NCI-H1436 treated with DMSO at 0.1 percent for 48 hours (cell line): ENCODE measurements at places on chromosomes 1 and 21.

GRCh38 chr1:11786168-11786567, 19.6 kb downstream of the MTHFR start:
- DNase-seq = no peak

- DNase-seq = no peak
Measured at GRCh38 chr1:209808059-209808581, 2.2 kb upstream of the IRF6 start.

DNA sequence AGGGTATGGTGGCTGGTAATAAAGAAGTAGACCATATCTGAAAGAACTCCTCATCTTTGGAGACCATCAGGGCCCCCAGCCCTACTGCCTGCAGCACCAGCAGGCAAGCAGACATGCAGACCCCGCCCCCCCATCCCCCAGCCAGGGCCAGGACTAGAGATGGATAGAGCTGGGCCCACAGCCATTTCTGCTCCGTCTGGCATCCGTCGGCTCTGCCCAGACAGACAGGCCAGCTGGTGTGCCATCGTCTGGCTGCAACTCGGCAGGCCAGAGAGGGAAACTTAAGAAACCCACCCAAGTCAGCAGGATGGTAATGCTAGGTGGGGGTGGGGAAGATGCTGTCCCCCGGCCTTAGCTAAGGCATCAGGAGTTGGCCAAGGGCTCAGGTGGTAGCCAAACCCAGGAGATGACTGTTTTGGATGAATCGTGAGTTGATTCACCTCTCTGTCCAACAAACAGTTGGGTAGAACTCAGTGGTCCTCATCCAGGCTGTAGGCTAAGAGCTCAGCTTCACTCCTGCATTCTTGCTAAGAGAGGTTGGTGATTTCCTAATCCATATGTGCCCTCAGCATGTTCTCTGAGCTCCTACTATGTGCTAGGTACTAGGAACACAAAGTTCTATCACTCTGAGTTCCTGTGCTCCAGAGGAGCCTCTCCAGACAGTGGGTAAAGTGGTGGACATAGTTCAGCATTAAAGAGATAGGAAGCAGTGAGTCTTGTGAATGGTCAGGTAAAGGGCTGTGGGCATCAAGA, 23.2 kb upstream of the TMEM222 start:
- DNase-seq = no peak

GRCh38 chr1:65505547-65506300, 85.3 kb downstream of the LEPR start:
- DNase-seq = no peak

DNA sequence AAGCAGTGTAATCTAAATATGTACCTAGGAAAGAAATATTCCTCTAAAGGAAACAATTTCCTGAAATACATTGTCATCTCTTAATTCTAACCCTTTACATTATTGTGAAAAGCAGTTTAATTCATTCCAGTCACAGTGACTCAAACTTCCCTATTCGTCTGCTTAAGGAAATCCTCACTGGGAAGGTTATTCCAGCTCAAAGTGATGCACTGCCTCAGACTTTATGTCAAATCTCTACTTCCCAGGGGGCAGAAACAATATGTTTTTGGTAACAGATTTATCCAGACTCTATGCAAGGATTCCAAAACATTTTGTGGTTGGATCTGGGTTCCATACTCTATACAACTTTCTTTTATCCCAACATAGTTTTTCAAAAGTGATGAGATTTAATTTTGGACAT, 145.2 kb downstream of the NTMT2 start:
- no peak for DNase-seq

- DNase-seq = no peak
Measured at GRCh38 chr21:31176080-31176551, 137.8 kb upstream of the KRTAP19-8 start.

- no peak for DNase-seq
Measured at GRCh38 chr21:31892686-31893085, 19.9 kb downstream of the HUNK start.

GRCh38 chr1:107141491-107142126, 770 bp downstream of the NTNG1 start:
- no peak for DNase-seq

DNA sequence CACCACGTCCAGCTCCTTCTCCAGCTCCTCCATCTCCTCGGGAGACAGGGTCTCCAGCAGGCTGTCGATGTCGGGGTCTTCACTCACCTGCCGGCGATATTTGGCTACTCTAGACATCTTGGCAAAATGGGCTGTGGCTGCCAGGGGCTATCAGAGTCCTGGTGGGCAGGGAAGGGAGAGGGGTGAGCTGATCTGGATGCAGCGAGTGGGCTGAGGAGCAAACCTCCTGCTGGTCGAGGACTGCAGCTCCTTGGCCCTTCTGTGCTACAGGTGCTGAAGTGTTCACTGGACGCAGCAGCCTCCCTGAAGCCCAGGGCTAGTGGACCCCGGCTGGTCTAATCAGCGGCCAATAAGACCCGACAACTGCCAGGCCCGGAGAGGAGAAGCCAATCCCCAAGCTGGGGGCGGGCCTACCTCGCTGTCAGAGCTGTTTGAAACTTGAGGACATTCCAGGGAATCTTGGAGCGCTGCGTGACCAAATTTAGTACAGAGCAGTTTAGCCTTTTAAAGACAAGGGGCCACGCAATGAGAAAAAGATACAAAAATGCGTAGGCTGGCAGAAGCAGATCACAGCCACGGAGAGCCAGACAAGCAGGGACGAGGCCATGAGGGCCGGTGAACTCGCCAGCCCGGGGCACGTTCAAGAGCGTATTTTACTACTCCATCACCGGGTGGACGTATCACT, at the start of gene LMOD1:
Gene LMOD1 (minus strand): TSS at position 325 of the 685 bp plus-strand sequence. CDS start 208 bp downstream, at position 117.
- DNase-seq = no peak

DNA sequence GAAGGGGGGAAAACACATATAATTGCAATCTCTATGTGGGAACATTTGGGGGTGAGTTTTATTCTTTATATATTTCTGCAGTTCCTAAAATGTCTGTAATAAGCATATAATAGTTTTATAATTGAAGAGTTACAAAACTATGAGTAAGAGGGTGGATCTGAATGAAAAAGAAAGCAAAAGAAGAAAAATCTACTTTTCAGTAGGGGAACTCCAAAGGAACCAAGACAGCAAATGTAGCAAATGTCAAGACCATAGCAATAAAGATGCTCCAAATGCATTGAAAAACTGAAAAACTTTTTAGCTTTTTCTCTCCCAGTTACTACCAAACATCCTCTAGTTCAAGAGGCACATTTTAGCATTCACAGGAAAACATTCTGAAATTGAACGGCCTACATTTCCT, 434.8 kb downstream of the LMO4 start:
- DNase-seq = no peak

GRCh38 chr1:6614019-6614928, 743 bp downstream of the PHF13 start:
- DNase-seq = no peak

DNA sequence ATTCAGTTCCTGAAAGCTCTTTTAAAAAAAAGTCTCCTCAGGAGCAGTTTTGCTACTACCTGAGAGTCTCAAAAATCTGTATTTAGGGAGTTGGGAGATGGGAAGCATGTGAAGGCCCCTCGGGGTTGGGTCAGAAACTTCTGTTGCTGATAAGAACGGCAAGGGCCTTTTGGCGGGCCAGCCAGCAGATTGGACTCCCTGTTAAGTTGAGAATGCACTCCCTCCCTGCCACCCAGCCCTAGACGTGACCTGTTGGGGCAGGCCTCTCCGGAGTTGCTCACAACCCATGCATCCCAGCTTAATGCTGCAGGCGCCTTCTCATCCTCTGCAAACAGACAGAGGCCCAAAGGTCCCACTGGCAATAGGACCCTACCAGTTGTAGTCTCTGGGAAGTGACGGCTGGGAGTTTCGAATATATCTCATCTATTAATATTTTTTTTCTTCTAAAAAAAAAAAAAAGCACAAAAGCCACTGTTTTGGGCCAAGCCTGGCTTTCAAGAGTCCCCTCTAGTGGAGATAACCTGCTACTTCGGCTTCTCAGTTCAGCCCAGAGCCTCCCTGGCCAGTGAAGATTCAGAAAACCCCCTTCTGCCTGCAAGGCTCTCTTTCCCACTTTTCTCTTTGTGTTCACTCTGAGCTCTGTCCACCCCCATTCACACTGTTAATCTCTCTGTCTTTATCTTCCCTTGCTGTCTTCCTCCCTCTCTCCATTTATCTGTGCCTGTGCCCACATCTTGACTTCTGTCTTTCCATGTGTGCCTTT, 5.3 kb downstream of the PLXNA2 start:
- DNase-seq = no peak

- no peak for DNase-seq
Measured at GRCh38 chr1:213162862-213163261, 111.8 kb downstream of the RPS6KC1 start.

DNA sequence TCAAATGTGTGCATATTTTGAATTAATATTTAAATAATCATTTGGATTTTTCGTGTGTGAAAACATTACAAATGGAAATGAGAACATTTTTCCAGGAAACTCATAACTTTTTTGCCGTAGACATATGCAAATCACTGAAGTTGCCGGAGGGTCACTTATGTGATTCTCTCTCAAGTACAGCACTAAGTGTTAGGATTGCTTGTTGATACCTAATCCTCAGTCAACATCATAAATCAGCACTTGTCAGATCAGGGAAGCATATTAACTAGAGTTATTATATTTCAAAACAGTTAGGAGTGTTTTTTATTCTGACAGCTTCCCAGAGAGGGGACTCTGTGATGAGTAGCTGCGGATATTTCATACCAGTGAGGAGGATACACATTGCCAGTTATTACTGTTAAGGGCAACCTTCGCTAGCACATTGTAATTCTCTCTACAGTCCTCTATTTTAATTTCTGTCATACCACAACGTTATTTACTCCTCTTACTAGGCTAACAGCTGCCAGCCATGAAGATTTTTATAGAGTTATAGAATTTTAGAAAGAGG, 41.5 kb downstream of the NCAM2 start:
- no peak for DNase-seq

DNA sequence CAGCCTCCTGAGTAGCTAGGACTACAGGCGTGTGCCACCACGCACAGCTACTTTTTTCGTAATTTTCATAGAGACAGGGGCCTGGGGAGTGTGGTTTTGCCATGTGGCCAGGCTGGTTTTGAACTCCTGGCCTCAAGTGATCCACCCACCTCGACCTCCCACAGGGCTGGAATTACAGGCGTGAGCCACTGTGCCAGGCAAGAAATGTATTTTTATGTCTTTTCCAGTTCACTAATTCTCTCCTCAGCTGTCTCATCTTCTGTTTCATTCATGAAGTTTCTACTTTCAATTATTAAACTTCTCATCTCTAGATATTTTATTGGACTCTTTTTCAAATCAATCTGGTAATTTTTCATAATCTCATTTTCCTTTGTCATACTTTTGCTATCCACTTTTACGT, 72.1 kb upstream of the DISP3 start:
- no peak for DNase-seq

DNA sequence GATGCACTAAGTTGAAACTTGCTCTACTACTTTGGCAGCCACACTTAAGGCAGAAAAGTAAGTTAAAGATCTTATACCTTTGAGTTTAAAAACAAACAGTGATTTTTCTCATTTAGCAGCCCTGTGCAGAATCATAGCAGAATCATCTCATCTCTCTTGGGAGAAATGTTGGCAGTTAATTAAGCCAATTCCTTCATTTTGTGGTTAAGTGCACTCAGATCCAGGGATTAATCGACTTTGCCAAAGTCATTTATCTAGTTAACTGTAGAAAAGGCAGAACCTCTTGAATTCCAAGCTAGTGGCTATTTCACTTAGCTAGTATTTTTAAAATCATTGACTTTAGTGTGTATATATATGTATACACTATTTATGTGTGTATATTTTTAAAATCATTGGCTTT, 125.0 kb downstream of the GPR52 start:
- DNase-seq = no peak

DNA sequence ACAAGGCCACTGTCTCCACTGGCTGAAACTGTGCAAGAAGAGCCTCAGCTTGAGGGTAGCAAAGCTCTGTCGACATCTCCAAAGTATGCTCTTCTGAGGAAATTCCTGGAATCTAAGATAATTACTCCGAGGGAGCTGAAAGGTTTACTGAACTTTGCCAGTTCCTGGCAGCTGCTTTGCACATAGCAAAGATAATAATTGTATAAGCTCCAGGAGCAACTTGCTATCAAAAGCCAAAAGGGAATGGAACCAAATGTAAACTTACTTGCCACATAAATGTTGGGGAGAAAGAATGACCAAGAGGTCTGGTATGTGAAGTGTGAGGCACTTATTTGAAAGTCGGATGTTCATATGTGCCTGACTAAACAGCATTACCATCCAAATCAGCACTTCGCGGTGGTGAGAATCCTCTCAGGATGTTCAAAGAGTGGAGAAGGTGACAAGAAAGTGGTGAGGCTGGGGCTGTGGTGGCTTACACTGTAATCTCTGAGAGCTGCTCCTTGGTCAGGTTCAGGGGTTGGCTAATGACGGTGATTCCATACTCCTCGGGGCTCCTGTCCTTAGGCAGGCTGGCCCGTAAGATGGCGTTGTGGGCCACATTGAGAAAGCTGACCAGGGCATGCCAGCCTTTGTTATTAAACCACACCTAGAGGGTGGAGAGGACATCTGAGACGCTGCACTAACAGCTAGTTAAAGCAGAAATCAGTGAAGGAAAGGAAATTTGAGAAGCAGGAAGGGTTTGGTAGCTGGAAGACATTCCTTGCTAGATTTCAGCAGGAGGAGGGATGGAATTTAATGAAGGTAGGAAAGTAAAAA, 100.0 kb downstream of the ABCA4 start:
- DNase-seq = no peak

DNA sequence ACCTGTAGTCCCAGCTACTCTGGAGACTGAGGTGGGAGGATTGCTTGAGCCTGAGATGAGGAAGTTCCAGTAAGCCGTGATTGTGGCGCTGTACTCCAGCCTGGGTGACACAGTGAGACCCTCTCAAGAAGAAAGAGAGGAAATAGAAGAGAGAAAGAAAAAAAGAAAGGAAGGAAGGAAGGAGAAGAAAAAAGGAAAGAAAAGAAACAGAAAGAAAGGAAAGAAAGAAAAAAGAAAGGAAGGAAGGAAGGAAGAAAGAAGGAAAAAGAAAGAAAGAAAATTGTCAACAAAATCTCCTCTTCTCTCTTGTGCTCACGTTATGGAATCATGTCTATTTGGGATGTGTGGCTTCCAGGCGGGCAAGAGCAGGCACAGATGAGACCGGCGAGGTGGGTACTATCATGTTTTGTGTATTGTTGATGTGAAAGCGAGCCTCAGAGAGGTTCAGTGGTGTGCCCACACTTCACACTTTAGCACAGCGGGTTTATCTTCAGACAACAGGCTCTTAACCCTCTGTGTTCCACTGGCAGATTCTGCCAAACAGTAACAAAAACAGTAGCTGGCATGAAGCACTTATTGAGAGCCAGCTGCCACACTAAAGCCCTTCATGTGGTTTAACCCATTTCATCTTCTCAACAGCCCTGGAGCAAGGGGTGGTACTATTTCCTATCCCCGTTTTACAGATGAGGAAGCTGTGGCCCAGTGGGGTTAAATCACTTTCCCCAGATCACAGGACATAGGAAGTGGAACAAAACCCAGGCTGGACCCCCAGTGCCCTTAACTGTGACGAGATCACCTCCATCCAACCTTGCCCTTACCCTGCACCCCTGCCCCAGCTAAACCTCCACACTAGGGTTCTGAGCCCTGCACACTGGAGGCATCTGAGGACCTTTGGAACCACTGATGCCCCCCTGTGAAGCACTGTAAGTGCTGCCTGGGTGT, 94.7 kb upstream of the TARDBP start:
- DNase-seq = no peak

GRCh38 chr1:155013632-155014031, 11.0 kb downstream of the ZBTB7B start:
- DNase-seq = no peak
